ENCODE measurements at places on chromosomes 3 and 15.

DNA sequence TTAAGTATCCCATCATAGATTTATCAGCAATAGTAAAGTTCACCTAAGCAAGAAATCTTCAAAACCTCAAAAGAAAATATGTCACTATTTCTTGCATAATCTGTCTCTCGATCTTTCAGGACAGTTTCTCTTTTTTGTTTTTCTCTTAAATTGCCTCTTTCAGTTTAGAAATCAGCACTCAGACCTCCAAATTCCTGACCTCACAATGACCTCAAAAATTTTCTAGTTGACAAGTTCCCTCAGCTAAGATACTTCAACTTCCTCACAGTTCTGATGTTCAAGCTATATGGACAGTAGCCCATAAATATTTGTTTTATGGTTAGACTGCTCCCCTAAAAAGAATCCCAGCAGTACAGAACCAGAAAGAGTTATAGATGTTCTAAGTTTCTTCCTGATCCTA is 24.1 kb downstream of the SLC24A5 start:
- no peak for DNase-seq

DNA sequence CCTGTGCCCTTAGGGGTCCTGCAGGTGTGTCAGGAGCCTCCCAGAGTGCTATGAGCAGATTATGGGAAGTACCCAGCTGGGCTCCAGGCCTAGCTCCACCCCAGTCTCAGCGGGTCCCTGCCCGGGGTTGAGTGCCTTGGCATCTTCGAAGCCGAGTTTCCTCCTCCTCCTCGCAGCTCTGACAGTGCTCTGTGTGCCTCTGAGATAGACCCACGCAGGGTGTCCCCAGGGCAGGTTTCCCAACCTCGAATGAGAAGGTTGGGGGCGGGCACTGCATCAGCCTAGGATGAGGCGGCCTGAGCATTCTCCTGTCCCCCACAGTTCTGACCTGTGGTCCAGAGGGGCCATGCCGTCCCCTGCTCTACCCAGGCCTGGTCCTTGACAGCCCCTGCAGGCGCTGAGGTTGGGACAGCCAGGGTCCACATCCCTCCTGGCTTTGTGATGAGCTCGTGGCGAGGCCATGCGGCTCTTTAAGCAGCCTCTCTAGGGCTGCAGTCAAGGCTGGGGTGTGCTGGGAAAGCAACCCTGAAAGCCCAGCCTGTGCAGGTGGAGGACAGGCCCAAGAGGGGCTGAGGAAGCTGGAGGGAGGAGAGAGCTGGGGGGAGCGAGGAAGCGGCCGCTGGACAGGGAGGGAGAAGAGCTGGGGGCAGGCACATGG is 20.2 kb upstream of the SKOR1 start:
- DNase-seq: no peak

DNA sequence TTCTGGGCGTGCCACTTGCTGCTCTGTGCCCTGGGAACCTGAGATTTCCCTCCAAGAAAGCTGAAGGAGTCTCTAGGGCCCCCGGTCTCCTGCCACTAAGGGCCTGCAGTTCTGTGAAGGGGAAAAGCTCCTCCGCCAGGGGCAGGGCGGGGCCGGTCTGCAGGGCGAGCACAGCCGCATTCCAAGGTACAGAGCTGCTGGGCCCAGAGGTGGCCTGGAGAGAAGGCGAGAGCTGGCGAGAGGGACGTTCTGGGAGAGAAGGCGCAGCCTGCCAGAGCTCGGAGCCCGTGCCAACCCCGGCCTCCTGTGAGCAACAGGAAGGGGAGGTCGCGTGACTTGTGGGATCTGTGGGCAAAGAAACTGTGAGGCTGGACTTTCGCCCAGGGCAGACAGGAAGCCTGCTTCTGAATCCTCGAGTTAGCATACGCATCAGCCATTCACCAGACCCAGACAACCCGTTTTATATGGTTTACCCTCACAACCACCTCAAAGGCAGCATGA is 500.4 kb downstream of the SHQ1 start:
- DNase-seq: peak; percentile 65

DNA sequence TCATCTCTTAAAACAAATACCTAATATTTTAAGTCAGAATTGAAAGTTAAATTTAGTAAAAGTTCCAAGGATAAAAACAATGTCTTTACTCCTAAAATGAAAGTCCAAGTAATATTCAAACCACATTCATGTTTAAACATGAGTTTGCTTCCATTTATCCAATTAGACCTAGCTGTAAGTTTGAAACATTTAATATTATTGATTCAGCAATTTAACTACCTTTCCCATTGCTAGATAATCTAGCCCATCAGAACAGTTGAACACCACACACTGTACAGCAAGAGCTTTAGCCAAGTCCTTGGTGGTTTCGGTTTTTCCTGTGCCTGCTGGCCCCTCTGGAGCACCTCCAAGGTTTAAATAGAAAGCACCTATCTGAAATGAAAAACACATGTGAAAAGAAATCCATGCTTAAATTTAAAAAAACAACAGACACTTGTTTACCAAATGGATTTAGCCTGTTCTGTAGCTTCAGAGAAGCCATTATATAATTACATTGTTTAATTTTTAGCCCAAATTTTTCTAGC is 97.8 kb downstream of the DNAH12 start:
- DNase-seq: no peak

- no peak for DNase-seq
Observed at GRCh38 chr3:122314228-122314876, 10.7 kb upstream of the CSTA start.

DNA sequence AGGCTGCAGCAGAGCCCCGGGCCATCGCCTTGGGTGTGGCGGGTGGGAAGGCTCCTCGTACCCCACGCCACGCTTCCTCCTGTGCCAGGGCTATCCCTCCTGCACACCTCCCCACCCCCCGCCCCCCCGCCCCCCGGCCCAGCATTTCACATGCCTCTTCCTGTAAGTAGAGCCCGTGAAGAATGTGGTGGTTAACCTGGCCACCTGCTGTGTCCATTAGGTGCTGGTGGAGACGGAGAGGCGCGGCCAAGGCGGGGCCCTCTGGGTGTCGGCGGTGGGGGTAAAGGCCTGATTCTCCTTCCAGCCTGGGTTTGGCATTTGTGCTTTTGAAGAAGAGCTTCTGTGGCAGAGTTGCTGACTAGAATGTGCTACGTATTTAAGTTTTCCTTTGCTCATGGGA is 127.8 kb downstream of the CHDH start:
- DNase-seq: no peak

- DNase-seq: no peak
Observed at GRCh38 chr15:42332331-42332730, 27.0 kb upstream of the CAPN3 start.

- no peak for DNase-seq
Observed at GRCh38 chr15:67807141-67807540, 18.2 kb upstream of the SKOR1 start.

DNA sequence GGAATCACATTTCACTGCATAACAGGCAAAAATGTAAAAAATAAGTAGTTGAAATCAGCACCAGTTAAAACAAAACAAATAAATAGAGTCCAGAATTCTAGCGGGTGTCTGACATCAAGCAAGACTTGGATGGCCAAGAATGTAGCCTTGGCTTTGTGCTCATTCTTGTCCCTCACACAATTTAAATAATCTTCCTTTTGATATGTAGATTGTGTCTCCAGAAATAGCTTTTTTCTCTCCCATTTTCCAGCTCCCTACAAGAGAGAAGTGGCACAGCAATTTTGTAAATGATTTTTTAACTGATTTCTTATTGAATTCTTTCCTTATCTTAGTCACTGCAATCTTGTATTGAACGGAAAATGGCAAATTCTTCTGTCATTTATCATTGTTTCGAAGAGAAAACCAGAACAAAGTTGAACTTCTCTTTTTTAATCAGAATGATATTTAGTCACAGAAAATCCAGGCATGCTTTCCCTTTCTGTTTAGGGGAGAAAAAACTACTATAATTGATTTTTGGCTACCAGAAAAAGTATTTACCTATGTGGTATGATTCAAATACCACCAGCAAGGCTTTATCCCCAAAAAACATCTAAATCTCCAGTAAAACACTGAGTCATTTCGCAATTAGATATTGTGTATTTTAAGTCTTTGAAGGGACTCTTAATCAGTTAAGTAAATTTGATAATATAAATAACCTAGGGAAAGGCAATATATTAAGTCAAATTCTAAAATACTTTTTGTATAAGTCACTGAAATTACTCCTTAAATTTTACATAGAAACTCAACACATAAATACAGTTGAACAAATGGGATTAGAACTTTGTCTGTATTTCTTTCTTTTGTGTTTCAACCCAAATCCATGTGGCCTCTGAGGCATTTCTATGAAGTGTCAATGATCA is 481.7 kb downstream of the GBE1 start:
- no peak for DNase-seq

DNA sequence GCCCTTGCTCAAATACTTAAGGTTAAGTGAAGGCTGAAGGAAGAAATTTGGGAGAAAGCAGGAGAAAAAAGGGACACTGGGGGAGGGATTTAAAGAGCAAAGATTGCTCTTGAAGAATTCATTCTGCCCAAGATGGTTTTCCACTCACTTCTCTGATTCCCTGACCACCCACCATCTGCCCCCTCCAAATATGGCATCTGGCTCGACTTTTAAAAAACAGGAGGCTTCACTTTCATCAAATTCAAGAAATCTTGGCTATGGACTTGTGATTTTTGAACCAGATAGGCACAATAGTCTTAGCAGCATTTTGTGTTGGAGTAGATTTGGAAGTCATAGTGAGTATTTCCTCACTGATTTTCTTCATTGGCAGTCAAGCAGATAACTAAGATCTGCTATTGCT is 574.4 kb upstream of the SUCLG2 start:
- no peak for DNase-seq

DNA sequence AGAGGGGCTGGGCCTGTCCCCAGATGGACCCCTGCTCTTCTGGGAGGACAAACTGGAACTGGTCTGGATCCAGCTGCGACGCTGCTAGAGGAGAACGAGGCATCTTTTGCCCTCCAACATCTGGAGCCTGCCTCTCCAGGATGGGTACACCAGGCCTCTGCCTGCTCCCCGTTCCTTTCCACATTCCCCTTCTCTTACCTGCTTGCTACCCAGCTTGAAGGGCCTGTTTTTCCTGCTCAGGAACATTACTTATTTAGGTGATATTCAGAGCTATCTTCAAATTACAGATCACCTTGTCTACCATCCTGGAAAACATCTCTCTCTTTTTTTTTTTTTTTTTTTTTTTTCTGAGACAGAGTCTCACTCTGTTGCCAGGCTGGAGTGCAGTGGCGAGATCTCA is 64.0 kb downstream of the CHRD start:
- no peak for DNase-seq

DNA sequence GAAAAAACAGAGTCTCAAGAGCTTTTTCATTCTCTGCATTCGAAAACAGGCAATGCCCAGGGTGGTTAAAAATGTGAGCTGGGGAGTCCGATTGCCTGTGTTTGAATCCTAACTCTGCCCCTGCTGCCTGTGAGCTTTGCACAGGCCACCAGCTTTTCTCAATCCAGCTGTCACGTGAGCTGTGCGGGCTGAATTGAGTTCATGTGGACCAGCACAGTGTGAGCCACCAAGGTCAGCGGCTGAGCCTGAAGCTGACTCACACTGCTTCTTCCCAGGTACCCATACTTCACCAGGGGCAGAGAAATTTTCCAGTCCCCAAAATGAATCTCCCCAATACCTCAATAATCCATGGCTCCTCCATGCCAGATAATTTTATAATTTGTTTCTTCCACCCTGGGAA is 64.4 kb upstream of the SLCO3A1 start:
- DNase-seq: no peak

DNA sequence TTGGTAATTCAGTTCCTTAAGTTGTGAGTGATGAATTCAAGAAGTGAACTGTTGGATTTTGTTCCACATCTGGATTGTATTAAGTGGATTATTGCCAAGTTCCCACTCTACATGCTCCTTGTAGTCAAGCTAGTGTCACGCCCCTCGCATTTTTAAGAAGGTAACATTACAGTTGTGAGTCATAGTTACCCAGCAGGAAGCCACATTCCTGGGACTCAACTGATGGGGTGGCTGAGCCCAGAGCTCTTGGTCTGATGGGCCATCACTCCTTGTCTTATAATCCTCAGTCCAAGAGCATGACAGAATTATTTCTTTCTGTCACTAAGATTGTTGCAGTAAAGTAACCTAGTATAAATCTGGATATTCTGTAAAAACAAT is 102.7 kb downstream of the PTPRG start:
- no peak for DNase-seq

- no peak for DNase-seq
Observed at GRCh38 chr15:101286471-101287114, 8.5 kb downstream of the SNRPA1 start.

DNA sequence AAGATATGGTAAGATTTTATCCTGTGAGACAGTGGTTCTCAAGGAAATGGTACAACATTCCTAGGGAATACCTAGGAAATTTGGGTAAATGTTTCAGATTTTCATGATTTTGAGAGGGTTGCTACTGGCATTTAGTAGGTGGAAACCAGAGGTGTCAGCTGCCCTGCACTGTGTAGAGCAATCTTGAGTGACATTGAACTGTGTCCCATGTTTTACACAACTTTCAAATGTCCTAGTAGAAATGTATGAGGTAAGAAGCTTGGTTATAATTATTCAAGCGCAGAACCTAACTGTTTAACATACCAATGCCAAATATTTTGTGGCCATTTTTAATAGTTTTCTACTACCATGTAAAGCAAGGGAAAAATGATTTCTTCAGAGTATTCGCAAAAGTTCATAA is 120.4 kb downstream of the GADL1 start:
- no peak for DNase-seq

- no peak for DNase-seq
Observed at GRCh38 chr3:1908651-1909445, 189.8 kb upstream of the CNTN4 start.

GRCh38 chr3:194983121-194983520 is 287.8 kb downstream of the XXYLT1 start:
- no peak for DNase-seq

DNA sequence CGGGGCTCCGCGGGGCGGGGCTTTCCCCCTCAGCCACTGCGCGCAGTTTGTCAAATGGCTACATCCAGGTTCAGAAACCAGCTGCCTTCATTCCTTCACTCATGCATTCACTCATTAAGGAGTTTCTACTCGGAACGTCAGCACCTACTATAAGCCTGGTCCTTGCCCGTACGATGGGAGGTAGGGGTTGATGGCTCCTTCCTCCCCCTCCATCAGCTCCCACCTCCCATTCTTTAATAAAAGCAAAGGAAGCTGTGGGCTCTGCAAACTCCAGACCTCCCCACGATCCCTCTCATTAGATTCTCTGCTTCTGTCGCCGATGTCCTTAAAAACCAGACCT is 267 bp upstream of the CFAP92 start:
- no peak for DNase-seq

- no peak for DNase-seq
Observed at GRCh38 chr15:70866982-70867641, 13.2 kb upstream of the LARP6 start.

DNA sequence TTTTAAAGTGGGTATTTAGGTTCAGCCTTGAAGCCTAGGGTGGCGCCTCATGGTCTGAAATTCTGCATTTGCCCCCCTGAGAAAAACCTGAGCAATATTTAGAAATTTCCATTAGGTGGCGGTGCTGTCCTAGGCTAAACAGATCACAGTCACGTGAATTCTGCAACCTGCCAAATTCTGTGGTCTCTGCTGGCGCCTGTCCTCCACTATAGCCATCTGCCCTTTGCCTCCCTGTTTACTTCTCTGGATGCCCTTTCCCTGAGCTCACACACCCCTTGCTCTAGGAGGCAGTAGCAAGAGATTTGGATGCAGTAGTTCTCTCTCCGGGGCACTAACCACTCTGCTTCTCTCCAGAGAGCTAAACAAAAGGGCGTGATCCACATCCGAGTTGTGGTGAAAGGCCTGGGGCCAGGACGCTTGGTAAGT is 9.1 kb downstream of the MRPS11 start:
- no peak for DNase-seq
